ENCODE measurements at places on chromosomes 5 and 9. TPM values are rescaled to one million over a fixed set of nuclear protein-coding genes. Genes with fewer than 3 reads are reported as not detected.

- H3K27me3 ChIP-seq = no peaks in the 10 kb centered on the region
- H3K27ac ChIP-seq = no peak overlapping the region
- H3K4me1 ChIP-seq = no peaks in the 10 kb centered on the region
- no peak for ATAC-seq
- H3K36me3 ChIP-seq = peaks cover 12% of the 10 kb centered on the region
- H3K4me3 ChIP-seq = no peak overlapping the region
Observed at GRCh38 chr9:6816581-6816980, 58.8 kb downstream of the KDM4C start.

PCDHGA11 gene
- 12.3 TPM for total RNA-seq

PCDHGC5 gene
- total RNA-seq = 0.07 TPM

- peak overlapping the region; percentile 93 for H3K4me3 ChIP-seq
- peaks cover 6% of the 10 kb centered on the region for H3K36me3 ChIP-seq
- ATAC-seq = no peak
- H3K27ac ChIP-seq = peak overlapping the region; percentile 97
- peaks cover 8% of the 10 kb centered on the region for H3K4me1 ChIP-seq
Observed at GRCh38 chr9:70043285-70043684, 363 bp upstream of the MAMDC2 start.

Measured in gastroesophageal sphincter (tissue), 4 donors.